CD4-positive, alpha-beta T cell treated with Interleukin-6 at 100 ng/mL for 8 hours (primary cell): ENCODE measurements at places on chromosomes 12 and 14.
A peak's percentile ranks its signal among the peaks of the same experiment; 100 is the strongest.

- no peak for DNase-seq
These were observed 16.1 kb upstream of the VDR start for GRCh38 chr12:47920913-47921312.

GRCh38 chr12:127556231-127556886 is 710.6 kb upstream of the TMEM132C start:
- no peak for DNase-seq

GRCh38 chr12:24206621-24207020 is 257.2 kb upstream of the SOX5 start:
- DNase-seq: no peak

DNA sequence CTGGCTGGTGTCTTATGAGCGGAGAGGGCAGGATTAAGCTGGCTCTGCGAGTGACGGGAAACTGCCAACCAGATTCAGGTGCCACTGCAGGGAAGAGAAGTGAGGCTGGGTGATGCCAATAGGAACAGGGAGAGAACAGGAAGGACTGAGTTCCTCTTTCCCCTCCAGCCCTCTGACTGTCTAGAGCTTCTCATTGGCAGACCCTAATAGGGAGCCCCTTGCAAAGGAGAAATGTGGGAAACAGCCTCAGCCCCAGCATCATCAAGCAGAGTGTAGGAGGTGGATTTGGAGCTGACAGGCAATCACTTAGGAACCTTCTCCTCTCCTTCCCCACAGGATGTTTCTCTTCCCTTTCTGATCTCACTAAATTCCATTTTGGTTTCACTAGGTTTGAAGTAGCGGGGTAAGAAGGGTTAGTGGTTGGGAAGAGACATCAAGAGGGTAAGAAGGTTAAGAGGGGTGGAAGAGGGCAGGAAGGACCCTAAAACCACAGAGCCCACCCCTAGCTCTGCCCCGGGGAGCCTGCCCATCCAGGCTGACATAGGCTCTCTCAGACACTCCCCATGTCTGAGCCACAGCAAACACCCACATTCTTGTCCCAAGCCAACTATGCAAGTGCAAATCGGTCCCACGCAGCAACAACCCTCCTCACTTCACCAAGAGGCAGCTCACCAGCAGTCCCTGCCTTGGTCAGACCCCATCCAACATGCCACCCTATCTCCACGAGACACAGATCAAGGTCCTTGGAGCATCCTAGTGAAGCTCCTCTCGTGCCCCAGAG is 111.1 kb downstream of the STAB2 start:
- DNase-seq: no peak

DNA sequence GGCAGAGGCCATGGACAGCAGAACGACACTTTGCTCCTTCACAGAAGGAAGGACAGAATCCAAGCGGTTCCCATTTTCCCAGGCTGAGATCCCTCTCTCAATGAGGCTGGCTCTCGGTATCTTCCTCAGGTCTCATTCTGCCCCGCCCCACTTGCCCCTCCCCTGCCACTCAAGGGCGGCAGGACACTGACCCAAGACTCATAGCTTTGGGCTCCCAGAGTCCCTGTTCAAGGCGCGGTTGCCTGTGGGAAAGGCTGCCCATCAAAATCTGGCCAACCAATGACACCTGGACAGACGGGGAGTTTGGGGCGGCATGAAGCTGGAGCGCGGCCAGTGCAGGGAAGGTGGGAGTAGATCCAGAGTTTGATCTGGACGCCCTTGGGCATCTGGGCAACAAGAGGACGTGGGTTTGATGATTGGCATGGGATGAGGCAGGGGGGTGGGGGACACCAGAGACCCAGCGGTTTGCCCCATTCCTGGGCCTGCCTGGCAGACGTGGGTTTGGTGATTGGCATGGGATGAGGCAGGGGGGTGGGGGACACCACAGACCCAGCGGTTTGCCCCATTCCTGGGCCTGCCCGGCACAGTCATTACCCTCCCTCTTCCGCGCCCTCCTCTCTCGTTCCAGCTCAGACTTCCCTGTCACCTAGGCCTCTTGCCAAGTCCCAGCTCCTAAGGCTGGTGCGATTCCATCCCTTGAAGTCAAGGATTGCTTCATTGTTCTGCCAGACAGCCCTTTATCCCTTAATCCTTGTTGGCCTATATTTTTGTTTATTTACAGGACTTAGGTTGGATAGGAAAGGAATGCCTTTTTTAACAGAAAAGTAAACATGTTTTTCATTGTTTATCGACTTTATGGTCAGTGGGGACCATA is 92.1 kb downstream of the NINJ2 start:
- no peak for DNase-seq

DNA sequence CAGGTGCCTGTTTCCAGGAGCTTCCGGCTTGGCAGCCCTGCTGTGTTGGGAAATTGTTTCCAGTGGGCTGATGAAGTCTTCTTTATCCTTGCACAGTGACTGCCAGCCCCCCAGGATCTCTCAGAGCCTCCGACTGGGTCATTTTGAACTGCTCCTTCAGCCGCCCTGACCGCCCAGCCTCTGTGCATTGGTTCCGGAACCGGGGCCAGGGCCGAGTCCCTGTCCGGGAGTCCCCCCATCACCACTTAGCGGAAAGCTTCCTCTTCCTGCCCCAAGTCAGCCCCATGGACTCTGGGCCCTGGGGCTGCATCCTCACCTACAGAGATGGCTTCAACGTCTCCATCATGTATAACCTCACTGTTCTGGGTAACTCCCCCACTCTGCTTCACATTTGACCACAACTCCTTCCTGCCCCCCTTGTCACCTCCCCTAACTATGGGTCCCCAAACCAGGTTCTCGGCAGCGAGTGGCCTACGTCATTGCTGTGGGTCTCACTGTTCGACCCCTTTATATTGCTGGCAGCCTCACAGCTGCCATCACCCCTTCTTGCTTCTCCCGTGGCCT is 2.3 kb downstream of the LAG3 start:
- DNase-seq: no peak

- DNase-seq: no peak
These were observed 152.8 kb downstream of the RIMBP2 start for GRCh38 chr12:130563323-130563722.

GRCh38 chr12:67217647-67218046 is 51.5 kb upstream of the CAND1 start:
- no peak for DNase-seq

DNA sequence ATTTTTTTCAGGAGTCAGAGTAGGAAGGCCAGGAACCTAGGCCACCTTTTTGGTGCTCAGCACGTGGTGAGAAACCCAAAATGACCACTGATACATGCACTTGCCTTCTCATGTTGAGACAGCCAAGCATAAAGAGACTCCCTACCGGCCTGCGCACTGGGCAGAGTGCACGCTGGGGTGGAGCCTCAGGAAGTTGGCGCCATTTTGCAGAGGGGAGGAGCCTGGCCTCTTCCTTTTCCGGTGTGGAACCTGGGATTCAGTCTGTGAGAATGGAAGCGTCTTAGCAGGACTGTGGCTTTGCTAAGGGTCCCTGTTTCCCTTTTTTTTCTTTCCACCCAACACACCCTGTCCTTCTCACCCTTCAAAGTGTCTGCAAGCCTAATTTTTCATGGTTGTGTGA is 62.9 kb upstream of the RTRAF start:
- no peak for DNase-seq

DNA sequence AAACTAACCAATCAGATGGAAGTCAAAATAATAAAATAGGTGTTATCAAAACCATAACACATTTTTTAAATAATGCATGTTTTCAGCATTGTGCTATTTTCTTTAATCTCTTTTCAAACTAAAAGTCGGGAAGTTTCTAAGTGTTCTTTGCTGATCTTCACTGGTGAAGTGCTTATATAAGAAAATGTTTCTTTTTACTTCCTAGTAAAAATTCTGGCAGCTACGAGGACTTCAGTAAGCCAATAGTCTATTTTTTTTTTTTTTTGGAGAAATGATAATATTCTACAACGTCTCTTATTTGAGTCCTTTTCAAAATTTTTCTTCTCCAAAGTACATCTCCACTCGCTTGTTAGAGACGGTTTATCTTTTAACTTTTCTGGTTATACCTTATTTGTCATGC is 448.0 kb downstream of the SLC6A15 start:
- no peak for DNase-seq

DNA sequence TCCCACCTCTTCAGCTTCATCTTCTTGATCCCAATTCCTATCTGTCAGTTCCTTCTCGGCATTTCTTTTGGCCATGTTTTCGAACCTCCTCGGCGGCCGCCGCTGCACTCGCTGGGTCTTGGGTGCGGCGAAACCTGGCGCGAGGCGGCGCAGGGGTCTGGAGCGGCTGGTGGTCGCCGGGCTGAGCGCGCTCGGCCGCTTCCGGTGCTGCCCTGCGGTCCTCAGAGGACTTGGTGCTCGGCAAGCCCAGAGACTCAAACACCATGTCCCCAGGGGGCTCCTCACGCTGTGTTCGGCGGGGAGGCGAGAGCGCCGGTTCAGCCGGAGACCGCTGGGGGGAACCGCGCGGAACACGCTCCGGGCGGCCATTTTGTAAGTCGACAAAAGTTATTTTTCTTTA is 51.8 kb downstream of the PPP1R36 start:
- DNase-seq: no peak

DNA sequence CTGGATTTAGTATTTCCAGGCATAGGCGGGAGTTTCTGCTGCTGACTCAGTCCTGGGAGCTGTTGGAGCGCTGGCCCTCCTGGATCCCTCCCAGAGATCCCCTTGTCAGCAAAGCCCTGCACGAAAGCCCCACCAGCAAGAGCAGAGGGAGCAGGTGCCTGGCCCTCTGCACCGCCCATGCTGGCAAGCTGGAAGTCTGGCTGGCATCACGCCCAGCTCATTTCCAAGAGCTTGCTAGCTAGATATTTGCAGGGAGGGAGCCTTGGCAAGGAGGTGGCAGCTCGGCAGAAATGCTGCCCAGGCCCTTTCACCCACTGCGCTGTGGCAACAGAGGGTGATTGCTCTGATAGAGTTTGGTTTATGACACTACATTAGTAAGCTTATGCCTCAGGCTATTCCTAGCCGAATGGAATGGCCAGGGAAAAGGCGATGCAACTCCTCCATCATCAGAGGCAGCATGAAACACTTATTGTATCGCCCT is 193.9 kb downstream of the EMP1 start:
- no peak for DNase-seq

GRCh38 chr12:45338272-45338671 is 122.4 kb downstream of the ANO6 start:
- DNase-seq: no peak

DNA sequence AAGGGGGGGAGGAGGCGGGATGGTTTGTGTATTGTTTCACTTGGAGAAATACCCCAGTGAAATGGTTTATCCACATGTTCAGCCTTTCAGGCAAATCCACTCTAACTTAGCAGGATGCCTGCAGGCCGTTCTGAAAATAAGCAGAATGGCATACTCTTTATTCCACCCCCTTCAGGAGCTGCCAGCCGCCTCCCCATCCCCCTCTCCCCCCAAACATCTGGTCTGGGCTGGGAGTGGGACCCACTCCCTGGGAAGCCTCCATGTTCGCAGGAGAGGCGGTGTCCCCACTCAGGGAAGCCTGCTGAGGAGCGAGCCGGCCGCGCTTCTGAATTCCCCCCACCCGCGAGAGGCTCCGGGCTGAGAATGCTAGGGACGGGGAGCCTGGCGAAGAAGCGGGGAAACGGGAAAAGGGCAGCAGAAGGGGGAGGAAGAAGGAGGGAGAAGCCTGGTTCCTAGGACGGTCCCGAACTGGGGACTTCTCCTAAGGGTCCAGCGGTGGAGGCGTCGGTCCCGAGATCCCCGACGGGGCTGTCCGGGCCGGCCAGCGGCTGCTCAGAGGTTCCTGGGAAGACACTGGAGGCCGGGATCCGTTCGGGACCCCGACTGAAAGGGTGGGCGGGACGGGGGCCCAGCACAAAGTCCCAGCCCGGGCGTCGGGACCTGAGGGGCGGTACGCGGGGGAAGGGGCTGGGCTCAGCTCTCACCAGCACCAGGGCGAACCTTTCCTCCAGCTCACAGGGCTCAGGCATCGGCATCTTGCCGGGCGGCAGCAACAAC is 666 bp downstream of the FMNL3 start:
- peak; percentile 5 for DNase-seq

DNA sequence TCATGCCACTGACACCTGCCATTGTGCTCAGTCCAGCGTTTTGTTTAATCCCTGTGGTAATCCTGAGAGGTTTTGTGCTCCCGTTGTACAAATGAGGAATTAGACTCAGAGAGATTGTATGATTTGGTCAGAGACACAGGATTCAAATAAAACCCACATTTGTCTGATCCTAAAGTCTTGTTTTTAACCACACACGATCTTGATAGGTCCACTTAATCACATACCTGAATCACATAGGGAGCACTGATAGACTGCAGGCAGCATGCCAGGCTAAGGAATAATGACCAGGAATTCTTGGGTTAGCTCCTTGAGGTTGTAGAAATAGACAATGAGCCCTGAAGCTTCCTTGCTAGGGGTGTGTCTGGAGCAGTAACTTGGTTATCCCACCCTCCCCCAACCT is 202.6 kb upstream of the RGS6 start:
- DNase-seq: no peak

DNA sequence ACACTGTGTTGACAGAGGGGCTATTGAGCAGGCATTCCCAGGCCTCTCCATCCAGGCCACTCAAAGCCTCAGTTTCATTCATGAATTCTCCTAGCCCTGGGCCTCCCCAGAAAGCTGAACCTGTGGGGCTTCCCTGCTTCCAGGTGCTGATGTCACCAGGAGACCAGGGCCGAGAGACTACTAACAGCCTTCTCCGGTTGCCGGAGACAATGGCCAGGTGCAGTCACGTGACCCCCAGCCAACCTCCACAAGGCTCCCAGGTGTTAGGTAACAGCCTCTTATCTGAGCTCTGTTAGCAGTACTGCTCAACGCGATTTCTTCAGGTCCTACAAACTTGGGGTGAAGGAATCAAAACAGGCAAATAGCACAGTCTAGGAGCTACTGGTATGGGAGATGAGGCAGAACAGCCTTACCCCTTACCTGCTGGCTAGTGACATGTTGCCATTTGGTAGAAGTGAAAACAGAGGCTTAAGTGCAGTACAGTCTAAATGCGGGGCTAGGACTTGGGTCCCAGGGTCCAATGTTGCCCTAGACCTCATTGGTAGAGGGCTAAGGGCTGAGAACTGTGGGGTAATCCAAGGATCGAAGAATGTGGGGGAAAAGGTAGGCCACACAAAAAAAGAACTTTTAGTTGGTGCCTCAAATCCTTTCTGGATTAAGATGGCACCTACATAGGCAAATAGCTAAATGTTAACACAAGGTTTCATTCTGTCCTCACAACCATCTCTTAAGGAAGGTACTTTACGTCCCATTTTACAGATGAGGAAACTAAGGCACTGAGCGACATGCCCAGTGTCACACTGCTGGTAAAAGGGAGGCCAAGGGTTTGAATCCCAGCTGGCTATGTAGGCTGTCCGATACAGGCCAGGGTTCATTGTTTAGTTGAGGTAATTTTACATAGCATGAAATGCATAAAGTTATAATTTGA is 3.8 kb downstream of the CCDC88C start:
- peak; percentile 57 for DNase-seq

- DNase-seq: no peak
These were observed 103.4 kb downstream of the STAB2 start for GRCh38 chr12:103690426-103690825.

GRCh38 chr12:93851257-93851671 is 174.1 kb downstream of the CRADD start:
- peak; percentile 8 for DNase-seq

- no peak for DNase-seq
These were observed 138.1 kb upstream of the C14orf180 start for GRCh38 chr14:104441275-104442106.
